ENCODE measurements at places on chromosomes 3 and 15. TPM values are rescaled to one million over a fixed set of nuclear protein-coding genes. Genes with fewer than 3 reads are reported as not detected.

DNA sequence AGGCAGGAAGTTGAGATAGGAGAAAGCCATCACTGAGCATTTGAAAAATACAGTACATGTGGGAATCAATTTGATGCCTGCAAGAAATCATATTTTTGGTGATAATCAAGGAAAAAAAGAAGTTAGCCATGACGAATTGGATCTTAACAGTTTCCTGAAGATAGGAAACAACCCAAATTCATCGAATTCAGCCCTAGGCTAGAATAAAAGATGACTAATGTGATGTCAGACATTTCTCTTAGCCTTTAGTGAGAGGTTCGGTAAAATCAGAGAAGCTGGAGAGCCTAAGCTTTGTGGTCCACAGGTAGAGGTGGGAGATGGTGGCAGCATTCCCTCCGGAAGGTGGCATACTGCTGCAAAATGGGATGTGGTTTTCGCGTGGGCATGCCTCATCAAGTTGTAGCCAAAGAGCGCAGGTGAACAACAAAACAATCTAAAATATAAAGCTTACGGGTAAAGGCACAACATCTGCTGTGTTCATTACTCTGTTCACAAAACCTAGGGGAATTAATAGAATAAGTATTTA lies 144.1 kb upstream of the ALCAM start:
- H3K27ac ChIP-seq = no peak overlapping the region
- no peaks in the 10 kb centered on the region for H3K4me1 ChIP-seq

DNA sequence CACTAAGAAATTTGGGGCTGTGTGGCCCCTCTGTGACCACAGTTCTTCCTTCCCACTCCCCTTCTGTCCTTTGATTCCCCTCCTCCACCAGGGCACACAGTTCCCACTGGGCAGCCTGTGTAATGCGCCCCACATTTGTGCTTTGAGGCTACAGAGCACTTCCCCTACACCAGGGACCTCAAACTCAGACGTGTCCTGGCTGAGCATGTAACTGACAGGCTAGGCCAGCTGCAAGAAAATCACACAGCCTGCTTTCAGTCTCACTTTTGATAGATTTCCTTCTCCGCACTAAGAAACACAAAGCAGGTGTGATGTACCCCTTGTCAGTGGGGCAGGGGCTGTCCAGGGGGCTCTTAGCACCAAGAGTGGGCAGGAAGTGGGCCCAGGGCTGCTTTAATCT lies 29.6 kb downstream of the PRKCD start:
- no peaks in the 10 kb centered on the region for H3K27me3 ChIP-seq
- H3K36me3 ChIP-seq = peaks cover 11% of the 10 kb centered on the region
- H3K27ac ChIP-seq = no peak overlapping the region

IQCF2 gene
- not detected for polyA plus RNA-seq

CPA3 gene
- not detected for polyA plus RNA-seq

WWTR1 gene
- polyA plus RNA-seq = 0.79 TPM

- H3K4me1 ChIP-seq = peaks cover 22% of the 10 kb centered on the region
- no peak overlapping the region for H3K4me3 ChIP-seq
- H3K36me3 ChIP-seq = no peaks in the 10 kb centered on the region
- H3K27me3 ChIP-seq = peaks cover 34% of the 10 kb centered on the region
- no peak overlapping the region for H3K27ac ChIP-seq
Observed at GRCh38 chr15:89777782-89778380, 1.7 kb downstream of the MESP2 start.

GRCh38 chr3:31861826-31862225 lies 119.2 kb downstream of the OSBPL10 start:
- H3K27ac ChIP-seq = no peak overlapping the region
- peaks cover 2% of the 10 kb centered on the region for H3K36me3 ChIP-seq
- no peak for DNase-seq
- H3K27me3 ChIP-seq = no peaks in the 10 kb centered on the region
- H3K4me1 ChIP-seq = peaks cover 41% of the 10 kb centered on the region
- no peak overlapping the region for H3K4me3 ChIP-seq

PRICKLE2 gene
- 0.12 TPM for polyA plus RNA-seq

- no peaks in the 10 kb centered on the region for H3K27me3 ChIP-seq
- no peaks in the 10 kb centered on the region for H3K36me3 ChIP-seq
- no peak overlapping the region for H3K27ac ChIP-seq
- no peak overlapping the region for H3K4me3 ChIP-seq
- DNase-seq = no peak
- H3K4me1 ChIP-seq = no peaks in the 10 kb centered on the region
Observed at GRCh38 chr15:58760385-58761009, 10.6 kb upstream of the MINDY2 start.

RNU5B-1 gene
- not detected for polyA plus RNA-seq

All from B cell (primary cell).